ENCODE measurements at places on chromosomes 3 and 15.

DNA sequence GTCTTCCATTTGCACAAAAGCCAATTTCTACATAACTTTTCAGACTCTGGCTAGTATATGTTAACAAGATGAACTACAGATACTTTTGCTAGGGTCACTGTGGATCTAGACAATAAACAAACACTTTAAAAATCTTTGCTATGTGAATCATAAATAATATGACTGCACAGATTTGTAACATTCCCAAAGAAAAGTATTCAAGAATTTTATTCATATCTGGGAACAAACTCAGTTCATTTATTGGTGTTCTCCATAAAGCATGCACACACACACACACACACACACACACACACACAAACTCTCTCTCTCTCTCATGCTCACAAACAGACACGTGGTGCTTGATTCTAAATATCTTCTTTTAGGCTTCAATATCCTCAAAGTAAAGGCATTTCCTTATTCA is 18.8 kb upstream of the THRB start:
- no peak for DNase-seq

DNA sequence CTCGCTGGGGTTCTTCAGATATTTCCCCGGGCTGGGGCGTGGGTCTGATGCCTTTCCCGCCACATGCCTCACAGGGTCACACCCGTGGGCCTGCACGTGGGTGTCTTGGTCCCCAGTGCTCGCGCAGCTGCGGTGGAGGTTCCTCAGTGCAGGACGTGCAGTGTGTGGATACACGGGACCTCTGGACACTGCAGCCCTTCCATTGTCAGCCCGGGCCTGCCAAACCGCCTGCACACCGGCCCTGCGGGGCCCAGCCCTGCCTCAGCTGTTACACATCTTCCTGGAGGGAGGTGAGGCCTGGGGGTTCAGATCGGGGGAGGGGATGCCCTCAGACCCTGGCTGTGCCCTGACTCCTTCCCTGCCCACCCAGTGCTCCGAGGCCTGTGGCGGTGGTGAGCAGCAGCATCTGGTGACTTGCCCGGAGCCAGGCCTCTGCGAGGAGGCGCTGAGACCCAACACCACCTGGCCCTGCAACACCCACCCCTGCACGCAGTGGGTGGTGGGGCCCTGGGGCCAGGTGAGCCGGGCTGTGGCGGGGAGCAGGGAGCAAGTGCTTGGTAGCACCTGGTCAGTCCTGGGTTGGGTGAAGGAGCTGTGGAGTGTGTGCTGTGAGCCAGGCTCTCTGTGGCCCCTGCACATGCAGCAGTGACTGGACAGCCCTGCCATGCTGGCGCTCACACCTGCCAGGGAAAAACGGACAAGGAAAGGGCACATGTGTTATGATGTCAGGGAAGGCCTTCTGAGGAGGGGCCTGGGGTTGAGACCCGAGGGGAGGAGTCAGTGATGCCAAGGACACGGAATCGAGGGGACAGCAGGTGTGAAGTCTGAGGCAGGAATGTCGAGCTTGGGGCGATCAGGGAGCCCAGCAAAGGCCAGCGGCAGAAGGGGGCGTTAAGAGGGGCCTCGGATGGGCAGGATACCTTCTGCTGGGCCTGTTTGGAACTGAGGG is 88.9 kb downstream of the TBC1D2B start:
- DNase-seq: no peak

GRCh38 chr3:158532099-158532734 is 38.8 kb upstream of the MLF1 start:
- DNase-seq: no peak

DNA sequence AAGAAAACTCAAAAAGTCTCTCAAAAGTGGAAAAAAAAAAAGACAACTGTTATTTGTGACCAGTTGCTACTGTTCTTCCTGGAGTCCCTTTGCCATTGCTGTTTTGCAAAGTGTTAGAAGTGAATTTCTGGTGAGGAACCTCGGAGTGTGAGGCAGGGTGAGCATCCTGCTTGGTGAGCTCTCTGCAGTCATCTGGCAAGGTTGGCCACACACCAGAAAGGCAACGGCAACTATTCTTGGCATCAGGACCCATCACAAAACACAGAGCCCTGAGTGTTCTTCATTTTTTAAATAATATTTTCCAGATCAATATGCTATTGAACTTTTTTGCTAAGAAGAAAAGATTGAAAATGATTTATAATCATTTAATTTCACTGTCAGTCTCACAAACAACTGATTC is 60.7 kb downstream of the CGNL1 start:
- no peak for DNase-seq

- DNase-seq: no peak
Measured at GRCh38 chr3:144692488-144692887, 720.9 kb downstream of the DIPK2A start.

- no peak for DNase-seq
Measured at GRCh38 chr15:50330921-50331320, 24.1 kb downstream of the GABPB1 start.

DNA sequence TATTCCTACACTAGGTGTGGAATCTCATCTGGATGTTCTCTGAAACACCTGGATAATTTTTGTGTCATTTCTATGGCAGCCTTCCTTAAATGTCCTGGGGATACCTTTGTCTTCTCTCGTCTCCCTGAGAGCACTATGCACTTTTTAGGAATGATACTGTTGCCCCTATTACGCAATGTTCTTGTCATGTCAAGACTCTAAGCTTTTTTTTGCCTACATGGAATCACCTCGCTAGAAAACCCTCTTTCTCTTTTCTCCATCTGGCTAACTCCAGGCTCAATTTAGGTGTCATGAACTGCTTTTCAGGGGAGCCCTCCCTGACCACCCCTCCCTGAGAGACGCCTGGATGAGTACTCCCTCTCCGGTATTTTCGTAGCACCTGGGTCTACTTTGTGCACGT is 81.3 kb downstream of the SOX2 start:
- DNase-seq: no peak

GRCh38 chr15:79060175-79060574 is 30.4 kb downstream of the RASGRF1 start:
- DNase-seq: no peak

- DNase-seq: no peak
Measured at GRCh38 chr3:11307830-11308432, 35.7 kb downstream of the ATG7 start.

DNA sequence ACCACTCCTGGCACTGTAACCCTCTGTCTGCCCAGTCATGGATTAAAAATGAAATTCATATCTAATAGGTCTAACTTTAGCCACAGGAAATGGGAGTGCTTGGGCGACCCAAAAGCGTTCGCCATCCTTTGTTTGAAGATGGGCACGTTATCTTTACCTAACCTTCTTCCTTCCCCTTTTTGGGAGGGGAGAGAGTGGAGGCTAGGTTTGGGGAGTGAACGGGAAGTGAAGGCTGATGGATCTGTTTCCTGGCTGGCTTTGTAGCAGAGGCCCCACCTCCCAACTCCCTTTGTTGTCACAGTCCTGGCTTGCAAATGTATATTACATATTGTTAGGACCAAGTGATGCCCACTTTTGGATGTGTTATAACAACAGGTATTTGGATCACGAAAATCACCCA is 98.1 kb upstream of the ARHGEF3 start:
- DNase-seq: no peak

DNA sequence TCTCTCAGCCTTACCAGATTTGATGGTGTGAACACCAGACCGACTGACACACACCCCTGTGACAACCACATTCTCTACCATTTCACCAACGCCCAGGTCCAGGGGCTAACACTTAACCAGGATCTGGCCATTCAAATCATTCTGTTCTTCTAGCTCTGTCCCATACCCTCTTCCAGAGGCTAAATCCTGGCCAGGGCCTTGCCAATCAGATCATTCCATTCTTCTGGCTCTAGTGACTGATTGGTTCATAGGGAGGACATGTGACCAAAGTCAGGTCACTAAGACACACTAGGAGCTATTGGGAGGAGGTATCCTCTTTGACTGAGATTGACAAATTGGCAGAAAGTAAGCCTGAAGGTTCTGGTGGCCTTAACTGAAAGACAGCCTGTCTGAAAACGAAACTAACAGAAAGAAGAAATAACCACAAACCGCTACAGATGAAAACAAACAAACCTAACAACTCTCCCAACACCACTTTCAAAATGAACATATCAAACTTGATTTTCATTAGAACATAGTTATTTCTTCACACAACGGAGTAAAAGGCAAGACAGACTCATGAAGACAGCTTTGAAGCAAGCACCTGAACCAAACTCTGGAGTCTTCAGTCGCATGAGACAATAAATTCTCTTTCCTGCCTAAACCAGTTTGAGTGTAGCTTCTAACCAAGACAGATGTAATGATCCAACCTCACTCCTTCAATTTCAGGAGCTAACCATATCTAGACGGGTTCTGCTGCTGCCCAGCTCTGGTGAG is 68.5 kb downstream of the TRANK1 start:
- DNase-seq: no peak

GRCh38 chr3:101861212-101861788 is 12.0 kb downstream of the NFKBIZ start:
- DNase-seq: no peak

DNA sequence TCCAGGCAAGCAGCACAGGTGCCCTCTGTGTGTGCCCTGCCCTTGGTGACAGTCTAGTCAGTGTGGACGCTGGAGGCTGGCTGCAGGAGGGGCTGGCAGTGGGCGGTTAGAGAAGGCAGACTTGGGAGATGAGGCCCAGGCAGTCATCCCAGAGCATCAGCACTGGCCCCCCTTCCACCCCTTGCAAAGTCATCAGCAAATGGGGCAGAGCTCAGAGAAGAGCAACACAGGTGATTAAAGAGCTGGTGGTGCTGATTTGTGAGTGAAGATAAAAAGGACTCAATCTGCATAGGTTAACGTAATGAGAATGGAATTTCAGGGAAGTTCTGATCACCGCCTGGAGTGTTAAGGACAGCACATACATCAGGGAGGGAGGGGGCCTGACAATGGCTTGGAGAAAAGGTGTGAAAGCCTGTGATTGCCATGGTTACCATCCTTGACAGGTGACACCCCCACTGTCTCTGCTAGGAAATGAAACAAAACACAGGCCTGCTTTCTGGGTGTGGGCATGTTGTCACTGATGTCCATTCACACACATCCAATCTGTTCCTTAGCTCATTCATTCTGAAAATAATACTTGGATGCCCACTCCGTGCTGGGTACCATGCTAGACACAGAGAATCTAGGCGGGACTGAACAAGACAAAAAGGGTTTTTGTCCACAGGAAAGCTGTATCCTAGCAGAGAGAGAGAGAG is 269.6 kb upstream of the ST8SIA2 start:
- DNase-seq: no peak

DNA sequence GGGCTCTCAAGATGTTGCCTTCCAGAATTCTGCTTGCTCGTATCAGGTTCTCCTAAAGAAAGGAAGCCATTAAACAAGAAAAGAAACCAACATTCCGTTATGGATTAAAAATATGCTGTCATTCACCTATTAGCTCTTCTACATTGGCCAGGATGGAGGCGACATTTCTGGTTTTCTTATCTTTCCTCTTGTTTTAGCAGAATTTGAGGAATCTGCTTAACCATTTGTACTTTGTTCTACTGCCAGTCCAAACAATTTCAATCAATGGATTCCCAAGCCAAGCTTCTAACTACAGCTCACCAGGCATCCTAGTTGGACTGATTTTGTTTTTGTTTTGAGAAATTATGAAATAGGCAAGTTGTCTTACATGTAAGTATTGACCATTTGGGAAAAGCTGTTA is 164.6 kb upstream of the TSC22D2 start:
- DNase-seq: no peak

DNA sequence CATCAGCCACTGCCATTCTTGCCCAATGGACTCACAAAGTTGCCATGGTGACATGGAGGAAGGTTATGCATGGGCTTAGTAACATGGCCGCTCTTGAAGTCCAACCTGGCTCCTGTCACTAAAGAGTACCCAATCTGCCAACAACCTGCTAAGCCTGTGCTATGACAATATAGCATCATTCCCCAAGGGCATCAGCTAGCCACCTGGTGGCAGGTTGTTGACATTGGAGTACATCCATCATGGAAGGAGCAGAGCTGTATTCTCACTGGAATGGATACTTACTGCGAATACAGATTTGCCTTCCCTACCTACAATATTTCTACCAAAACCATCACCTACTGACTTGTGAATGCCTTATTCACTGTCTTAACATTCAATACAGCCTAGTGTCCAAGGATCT is 138.9 kb upstream of the RORA start:
- no peak for DNase-seq

DNA sequence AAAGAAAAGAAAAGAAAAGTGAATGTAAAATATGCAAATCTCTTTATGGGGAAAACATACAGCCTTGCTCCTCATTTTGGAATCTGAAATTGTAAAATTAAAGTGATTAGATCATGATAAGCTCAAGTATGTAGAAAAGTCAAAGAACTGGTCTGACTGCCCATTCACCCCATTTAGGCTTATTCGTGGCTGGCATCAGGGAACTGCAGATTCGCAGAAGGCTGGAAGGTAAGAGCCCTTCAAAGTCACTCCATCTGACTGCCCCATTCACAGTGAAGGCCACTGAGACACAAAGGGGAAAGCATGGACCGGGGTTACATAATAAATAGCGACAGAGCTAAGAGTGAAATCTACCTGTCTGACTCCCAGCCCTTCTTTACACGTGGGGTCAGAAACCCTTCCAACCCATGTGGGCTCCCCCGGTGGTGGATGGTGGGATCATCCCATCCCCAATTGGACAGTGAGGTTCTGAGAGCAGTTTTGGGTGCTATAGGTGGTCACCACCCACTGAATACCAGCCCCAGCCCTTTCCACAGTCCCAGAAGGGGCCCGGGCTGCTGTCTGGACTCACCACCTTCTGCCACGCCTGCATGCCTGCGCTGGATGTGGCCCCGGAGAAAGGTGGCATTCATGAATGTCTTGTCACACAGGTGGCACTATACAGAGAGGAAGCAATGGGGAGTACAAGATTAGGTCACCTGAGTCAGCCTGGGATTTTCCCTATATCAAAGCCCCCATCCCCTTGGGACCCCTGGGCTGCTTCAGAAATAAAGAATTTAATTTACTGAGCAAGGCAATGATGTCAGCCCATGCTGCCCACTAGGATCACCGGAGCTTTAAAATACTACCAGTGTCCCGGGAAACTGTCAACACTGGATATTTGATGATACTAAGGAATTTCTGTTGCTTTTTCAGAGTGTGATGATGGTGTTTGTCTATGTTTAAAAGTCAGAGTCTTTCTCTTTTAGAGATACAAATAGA is 17.9 kb downstream of the DZIP1L start:
- peak; percentile 7 for DNase-seq

DNA sequence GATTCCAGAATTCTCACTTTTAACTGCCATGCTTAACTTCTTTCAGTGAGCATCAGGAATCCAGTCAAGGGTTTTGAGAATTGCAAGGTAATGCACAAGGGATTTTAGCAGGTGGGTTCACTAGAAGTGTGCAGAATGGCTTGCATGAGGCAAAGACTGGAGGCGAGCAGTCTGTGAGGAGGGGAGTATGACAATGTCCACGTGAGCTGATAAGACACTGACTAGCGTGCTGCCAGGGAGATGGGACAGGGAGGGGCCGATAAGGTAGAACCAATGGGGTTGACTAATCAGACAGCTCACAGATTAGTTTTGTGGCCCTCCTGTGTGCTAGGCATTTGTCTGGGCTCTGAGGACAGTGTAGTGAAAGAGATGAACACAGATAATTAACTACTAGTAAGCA is 102.0 kb upstream of the DAZL start:
- DNase-seq: no peak

Measured in DMS79 (cell line).